ENCODE measurements at places on chromosomes 1 and 21. TPM values are rescaled to one million over a fixed set of nuclear protein-coding genes. Genes with fewer than 3 reads are reported as not detected.

ELF3 gene
- polyA plus RNA-seq: not detected

GRCh38 chr1:204742676-204743251 is 57.2 kb upstream of the LRRN2 start:
- no peak for DNase-seq
- peaks cover 11% of the 10 kb centered on the region for H3K36me3 ChIP-seq
- no peak overlapping the region for H3K27ac ChIP-seq
- no peak overlapping the region for H3K4me3 ChIP-seq
- peaks cover 41% of the 10 kb centered on the region for H3K27me3 ChIP-seq

GRCh38 chr1:208534599-208534897 is 290.4 kb upstream of the PLXNA2 start:
- peaks cover 5% of the 10 kb centered on the region for H3K4me1 ChIP-seq
- no peak overlapping the region for H3K27ac ChIP-seq
- no peak overlapping the region for H3K4me3 ChIP-seq

PLPPR4 gene
- polyA plus RNA-seq: not detected

- DNase-seq: no peak
- no peak overlapping the region for H3K4me3 ChIP-seq
- H3K27me3 ChIP-seq: no peaks in the 10 kb centered on the region
- H3K36me3 ChIP-seq: no peaks in the 10 kb centered on the region
- H3K27ac ChIP-seq: no peak overlapping the region
Measured at GRCh38 chr1:84940481-84940880, 47.5 kb upstream of the LPAR3 start.

DNA sequence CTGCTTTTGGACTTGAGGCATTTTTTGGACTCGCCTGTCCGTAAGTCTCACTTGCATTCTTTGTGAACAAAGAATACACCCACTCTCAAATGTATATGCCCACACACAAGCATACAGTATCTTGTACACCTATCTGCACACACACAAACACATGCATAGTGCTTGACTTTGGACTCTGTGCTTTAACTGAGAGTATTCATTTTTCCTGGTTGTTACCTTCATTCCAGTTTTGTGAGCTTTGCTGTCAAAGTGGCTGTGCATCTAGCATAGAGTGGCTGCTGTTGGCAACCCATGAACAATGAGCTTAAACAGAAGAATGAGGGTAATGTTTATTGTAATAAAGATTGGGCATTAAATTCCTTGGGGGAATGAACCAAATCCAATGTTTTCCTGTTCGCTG is 199.0 kb downstream of the PDE4B start:
- no peak for DNase-seq
- H3K4me3 ChIP-seq: no peak overlapping the region
- no peaks in the 10 kb centered on the region for H3K36me3 ChIP-seq
- H3K27ac ChIP-seq: no peak overlapping the region
- H3K4me1 ChIP-seq: no peaks in the 10 kb centered on the region

DNA sequence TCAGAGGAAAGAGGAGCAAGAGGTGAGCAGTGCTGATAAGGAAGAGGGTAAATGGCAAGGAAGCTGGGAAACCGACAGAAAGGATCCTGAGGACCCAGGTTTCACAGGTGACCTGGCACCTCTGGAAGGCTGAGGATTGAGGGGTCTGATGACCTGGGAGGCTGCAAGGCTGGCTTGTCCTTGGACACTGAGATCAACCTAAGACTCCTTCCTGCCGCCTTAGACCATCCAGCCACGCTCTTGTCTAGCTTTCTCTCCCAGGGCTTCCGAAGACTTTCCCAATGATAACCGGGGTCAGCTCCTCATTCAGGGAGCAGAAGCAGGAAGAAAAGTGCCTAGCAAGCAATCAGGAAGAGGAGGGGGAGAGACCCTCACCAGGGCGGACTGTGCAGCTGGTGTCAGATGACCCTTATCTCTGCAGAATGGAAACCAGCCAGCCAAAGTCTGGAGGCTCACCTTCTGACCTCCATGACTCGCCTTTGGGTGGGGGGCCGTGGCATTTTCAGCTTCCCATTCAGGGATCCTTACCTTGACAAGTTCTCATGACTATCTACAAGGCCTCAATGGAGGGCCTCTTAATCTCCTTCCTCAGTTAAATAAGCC is 77.7 kb downstream of the CAPZB start:
- no peak overlapping the region for H3K27ac ChIP-seq
- no peak for DNase-seq
- no peaks in the 10 kb centered on the region for H3K27me3 ChIP-seq

THEM5 gene
- not detected for polyA plus RNA-seq

MSH4 gene
- not detected for polyA plus RNA-seq

EPHX1 gene
- 0.24 TPM for polyA plus RNA-seq

DNA sequence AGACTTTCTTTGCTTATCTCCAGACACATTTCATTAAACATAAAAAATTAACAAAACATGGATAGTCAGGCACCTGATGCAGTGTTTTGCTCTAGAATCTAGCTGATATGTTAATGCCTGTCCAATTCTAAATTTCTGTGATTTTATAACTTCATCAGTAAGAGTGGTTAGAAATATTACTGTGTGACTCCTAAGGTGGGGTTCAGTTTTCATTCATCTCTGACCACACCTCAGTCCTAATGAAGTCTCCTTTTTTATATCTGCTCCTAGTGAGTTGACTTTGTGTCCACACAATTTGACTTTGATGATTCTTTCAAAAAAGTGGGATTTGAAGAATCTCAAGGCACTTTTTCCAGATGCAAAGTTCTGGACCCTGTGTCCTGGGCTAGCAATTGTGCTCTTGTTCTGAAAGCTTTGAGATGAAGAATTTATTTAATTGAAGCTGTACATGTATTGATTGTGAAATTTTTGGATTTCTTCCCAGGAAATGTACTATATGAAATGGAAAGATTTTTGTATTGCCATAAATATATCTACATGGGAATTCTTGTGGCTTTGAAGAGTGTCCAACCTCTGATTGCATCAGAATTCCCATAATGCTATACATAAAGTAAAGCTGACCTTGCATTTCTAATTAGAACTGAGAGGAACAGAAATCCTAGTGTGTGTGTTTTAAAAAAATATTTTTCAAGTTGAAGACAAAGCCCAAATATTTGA is 111.2 kb downstream of the GIPC2 start:
- H3K27ac ChIP-seq: no peak overlapping the region
- no peaks in the 10 kb centered on the region for H3K4me1 ChIP-seq
- H3K36me3 ChIP-seq: no peaks in the 10 kb centered on the region
- DNase-seq: no peak

FAM177B gene
- 38.4 TPM for polyA plus RNA-seq

DNA sequence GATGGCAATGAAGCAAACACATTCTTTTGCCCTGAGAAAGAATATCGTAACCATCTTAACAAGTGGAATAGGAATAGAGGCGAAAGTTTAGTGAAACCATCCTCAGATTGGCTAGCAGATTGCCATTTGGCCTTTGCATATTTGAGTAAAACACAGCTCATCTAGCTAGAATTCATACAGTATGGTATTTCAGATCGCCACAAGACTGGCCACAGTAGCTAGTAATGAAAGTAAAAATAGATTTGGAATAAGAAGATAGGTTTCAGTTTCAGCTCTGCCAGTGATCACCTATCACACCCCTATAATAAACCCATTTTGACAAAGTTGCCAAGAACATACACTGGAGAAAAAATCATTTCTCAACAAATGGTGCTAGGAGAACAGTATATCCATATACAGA is 294.9 kb downstream of the LRRIQ3 start:
- H3K36me3 ChIP-seq: no peaks in the 10 kb centered on the region
- no peak overlapping the region for H3K4me3 ChIP-seq
- H3K27ac ChIP-seq: no peak overlapping the region
- H3K4me1 ChIP-seq: no peaks in the 10 kb centered on the region
- H3K27me3 ChIP-seq: no peaks in the 10 kb centered on the region

DNA sequence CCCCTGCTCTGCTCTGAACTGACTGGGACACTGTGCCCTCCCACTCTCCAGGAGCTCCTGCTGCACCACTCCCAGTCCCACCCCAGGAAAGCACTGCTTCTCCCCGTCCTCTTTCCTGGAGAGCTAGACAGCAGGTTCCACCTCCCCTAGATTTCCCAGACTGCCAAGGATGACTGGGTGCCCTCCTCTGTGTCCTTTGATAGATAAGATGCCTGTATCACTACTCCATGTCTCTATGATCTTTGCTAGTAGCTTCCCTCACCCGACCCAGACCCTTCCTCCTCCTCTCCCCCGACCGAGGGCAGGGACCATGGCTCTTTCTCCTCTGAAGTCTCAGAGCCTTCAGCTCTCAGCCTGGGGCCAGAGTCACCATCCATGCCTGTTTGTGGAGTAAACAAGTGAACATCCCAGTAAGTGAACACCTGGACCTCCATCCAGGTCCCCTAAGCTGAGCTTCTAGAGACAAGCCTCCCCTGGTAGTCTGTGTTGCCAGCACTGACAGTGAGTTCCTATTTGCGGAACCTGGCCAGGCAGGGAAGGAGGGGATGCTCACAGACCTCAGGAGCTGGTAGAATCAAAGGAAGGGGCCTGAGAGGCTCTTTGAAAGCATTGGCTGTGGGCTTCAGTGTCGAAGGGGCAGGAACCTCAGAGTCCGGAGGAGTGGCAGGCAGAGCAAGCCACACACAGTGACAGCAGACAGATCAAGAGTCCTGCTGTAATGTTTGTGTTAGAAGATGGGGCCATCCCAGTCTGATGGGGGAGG is 104.0 kb downstream of the PAX7 start:
- H3K36me3 ChIP-seq: no peaks in the 10 kb centered on the region
- no peak overlapping the region for H3K4me3 ChIP-seq
- H3K27ac ChIP-seq: no peak overlapping the region
- DNase-seq: no peak
- H3K4me1 ChIP-seq: peaks cover 1% of the 10 kb centered on the region

DNA sequence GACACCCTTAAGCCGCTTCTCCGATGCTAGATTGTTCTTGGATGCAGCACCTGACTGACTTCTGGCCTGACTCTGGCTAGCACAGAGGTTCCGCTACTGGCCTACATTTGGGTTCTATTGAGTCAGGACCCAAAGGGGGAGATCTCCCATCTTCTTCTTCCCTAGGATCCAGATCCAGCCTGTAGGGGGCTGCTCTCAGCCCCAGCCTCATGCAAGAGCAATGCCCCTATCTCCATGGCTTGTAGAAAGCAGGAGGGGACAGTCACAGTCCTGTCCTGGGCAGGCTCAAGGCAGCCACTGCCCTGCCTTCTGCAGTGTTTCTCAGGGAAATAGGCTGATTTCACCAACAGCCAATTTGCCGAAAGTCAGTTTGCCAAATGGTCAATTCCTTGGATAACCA is 6.3 kb upstream of the ADAR start:
- no peaks in the 10 kb centered on the region for H3K27me3 ChIP-seq
- H3K4me3 ChIP-seq: no peak overlapping the region
- H3K4me1 ChIP-seq: peaks cover 21% of the 10 kb centered on the region
- no peak overlapping the region for H3K27ac ChIP-seq
- no peaks in the 10 kb centered on the region for H3K36me3 ChIP-seq

MFAP2 gene
- not detected for polyA plus RNA-seq

VAMP4 gene
- 19.2 TPM for polyA plus RNA-seq

KCNJ9 gene
- polyA plus RNA-seq: not detected

GRCh38 chr1:4393191-4393590 is 261.2 kb upstream of the AJAP1 start:
- peaks cover 30% of the 10 kb centered on the region for H3K27me3 ChIP-seq
- DNase-seq: no peak
- H3K4me3 ChIP-seq: no peak overlapping the region
- H3K27ac ChIP-seq: no peak overlapping the region

- no peak overlapping the region for H3K27ac ChIP-seq
- no peak for DNase-seq
- H3K4me3 ChIP-seq: no peak overlapping the region
- peaks cover 9% of the 10 kb centered on the region for H3K27me3 ChIP-seq
- no peaks in the 10 kb centered on the region for H3K36me3 ChIP-seq
- H3K4me1 ChIP-seq: peaks cover 1% of the 10 kb centered on the region
Measured at GRCh38 chr1:175572932-175573868, 170.2 kb downstream of the TNR start.

OR2T4 gene
- not detected for polyA plus RNA-seq

COL11A1 gene
- polyA plus RNA-seq: not detected

- peak overlapping the region; percentile 84 for H3K27ac ChIP-seq
- peak overlapping the region; percentile 84 for H3K4me3 ChIP-seq
Measured at GRCh38 chr21:36149788-36150711, 6.6 kb upstream of the DOP1B start.

DYNLT4 gene
- polyA plus RNA-seq: not detected

All from naive B cell (primary cell).